NCI-H2081 (cell line): ENCODE measurements at places on chromosomes 3 and 15.

GRCh38 chr3:140432229-140432669 is 245.6 kb upstream of the TRIM42 start:
- peak; percentile 59 for DNase-seq

DNA sequence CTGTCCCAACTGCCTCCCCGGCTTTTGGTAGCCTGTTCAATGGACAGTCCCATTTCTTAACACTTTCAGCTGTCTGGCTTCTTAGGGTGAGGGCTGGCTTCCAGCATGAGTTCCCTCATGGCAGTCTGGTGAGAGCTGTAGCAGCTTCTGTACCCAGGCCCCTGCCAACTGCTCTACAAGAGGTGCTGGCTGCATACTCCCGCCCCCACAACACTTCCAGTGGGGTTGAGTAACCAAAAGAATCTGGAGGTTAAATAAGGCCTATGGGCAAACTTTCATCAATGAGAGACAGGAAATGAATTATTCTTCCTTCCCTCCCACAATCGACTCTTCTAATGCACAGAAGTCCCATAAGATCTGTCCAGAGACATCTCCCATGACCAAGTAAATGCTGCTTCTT is 145.0 kb downstream of the NEK10 start:
- no peak for DNase-seq

GRCh38 chr15:62165793-62166375 is 799 bp upstream of the C2CD4B start:
- no peak for DNase-seq

DNA sequence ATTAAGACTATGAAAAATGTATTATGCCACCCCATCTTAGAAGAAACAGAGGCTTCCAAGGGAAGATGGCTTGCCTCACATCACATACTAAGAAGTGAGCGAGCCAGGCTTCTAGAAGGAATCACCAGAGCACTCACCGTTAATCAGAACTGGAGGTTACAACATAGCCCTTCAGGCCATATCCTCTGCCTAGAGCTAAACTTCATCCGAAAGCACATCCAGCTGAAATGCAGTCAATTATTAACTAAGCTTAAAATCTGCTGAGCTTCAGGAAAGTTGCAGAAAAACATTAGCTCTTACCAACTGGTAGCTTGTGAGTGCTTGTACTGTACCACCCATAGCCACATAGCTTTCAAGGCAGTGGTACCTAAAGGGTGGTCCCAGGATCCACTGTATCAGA is 483.2 kb downstream of the TBL1XR1 start:
- no peak for DNase-seq

DNA sequence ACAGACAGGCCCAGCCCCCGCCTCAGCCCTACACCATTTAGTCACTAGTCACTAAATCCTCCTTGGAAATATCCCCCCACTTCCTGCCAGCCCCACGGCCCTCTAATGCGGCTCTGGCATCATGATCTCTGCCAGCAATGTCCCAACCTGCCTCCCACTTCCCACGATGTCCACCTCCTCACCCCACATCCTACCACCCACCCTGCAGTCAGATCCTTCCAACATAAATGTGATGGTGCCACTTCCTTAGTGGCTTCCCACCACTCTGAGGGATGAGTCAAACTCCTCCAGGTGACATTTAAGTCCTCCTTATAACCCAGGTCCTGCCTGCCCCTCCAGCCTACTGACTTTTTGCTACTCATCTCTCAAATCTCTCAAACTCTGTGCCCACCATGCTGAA is 167.5 kb downstream of the SHQ1 start:
- DNase-seq = no peak

- no peak for DNase-seq
These were observed 550.5 kb upstream of the AGTR1 start for GRCh38 chr3:148146947-148147826.

- DNase-seq = no peak
These were observed 52.3 kb downstream of the PTPRG start for GRCh38 chr3:61613666-61614065.

GRCh38 chr3:111159391-111159790 is 87.8 kb downstream of the NECTIN3 start:
- no peak for DNase-seq

DNA sequence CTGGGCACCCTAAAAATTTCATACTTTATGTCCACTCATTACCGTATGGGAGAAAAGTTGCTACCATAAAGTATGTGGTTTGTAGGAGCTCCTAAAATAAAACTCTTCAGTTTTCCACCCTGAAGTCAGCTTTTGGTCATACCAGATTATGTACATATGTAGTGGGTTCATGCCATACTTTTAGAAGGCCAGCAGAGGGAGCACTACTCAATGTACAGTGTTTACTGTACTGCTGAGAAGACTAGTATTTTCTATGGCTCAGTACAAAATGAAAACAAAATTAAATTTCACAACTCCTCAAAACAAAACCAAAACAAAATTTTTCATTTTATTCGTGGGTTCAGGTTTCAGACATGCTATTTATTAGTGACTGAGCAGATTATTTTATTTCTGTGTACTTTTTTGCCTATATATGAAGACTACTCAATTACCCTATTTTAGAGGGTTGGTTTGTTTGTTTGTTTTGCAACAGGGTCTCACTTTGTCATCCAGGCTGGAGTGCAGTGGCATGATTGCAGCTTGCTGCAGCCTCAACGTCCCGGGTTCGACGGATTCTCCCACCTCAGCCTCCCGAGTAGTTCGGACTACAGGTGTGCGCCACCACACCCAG is 24.3 kb downstream of the NXPE3 start:
- DNase-seq = peak; percentile 85
